ENCODE measurements at places on chromosomes 6 and 20. TPM values are rescaled to one million over a fixed set of nuclear protein-coding genes. Genes with fewer than 3 reads are reported as not detected.

The OVOL2 gene
- not detected for total RNA-seq

The CTCFL gene
- total RNA-seq, result not detected

The PLEKHG1 gene
- total RNA-seq, result 1.5 TPM

The ACSS1 gene
- 6.8 TPM for total RNA-seq

The TMC2 gene
- not detected for total RNA-seq

The CRIP3 gene
- total RNA-seq, result not detected

The TMEM14C gene
- total RNA-seq, result 153 TPM

The TFAP2A gene
- not detected for total RNA-seq

The KHDC1L gene
- not detected for total RNA-seq

The DLK2 gene
- total RNA-seq, result 0.28 TPM

The TNFAIP3 gene
- total RNA-seq, result 36.0 TPM

The DUSP15 gene
- total RNA-seq, result not detected

The PKIB gene
- total RNA-seq, result 1.2 TPM

The PDE7B gene
- 60.0 TPM for total RNA-seq

The ZBTB12 gene
- total RNA-seq, result 4.6 TPM

All from regular cardiac myocyte (primary cell).